ENCODE measurements at places on chromosomes 7 and 10.

DNA sequence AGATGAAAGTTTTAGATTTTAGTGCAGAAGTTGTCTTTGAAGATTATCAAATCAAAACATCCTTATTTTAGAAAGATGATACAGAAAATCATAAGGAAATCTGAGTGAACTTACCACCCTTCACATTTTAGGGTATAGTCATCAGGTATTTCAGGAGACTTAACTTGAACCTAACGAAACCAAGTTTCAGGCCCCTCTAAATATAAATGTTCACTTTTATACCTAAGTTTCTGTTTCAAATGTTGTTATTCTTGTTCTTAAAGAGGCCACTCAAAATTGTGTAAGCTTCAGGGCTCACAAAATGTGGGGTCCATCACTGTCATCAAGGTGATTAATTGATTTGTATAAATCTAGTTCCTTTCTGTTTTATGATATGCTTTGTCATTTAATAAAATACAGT is 216.2 kb downstream of the KIAA1217 start:
- DNase-seq, result no peak

GRCh38 chr7:44580945-44581878 is 819 bp downstream of the TMED4 start:
- DNase-seq, result no peak

GRCh38 chr7:47707583-47707982 is 125.7 kb upstream of the TNS3 start:
- no peak for DNase-seq

- DNase-seq, result no peak
Observed at GRCh38 chr10:77006836-77007511, 630.6 kb downstream of the KCNMA1 start.

GRCh38 chr7:39184391-39184790 is 206.7 kb downstream of the POU6F2 start:
- DNase-seq, result no peak

- no peak for DNase-seq
Observed at GRCh38 chr10:33428682-33429081, 94.2 kb upstream of the NRP1 start.

DNA sequence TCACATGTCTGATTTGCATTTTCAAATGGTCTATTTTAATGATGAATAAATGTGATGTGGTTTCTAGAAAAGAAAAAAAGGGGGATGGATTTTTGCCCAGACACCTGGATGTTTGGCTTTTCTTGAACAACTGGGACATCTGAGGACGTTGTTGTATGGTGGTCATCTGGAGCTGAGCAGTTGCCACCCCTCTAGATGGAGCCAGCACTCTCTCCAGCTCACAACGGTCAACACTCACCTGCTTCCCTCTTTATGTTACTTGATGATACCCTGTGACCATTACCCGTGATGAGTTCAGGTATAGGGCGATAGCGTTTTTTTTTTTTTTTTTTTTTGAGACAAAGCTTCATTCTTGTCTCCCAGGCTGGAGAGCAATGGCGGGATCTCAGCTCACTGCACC is 30.1 kb upstream of the PAXIP1 start:
- DNase-seq, result no peak

DNA sequence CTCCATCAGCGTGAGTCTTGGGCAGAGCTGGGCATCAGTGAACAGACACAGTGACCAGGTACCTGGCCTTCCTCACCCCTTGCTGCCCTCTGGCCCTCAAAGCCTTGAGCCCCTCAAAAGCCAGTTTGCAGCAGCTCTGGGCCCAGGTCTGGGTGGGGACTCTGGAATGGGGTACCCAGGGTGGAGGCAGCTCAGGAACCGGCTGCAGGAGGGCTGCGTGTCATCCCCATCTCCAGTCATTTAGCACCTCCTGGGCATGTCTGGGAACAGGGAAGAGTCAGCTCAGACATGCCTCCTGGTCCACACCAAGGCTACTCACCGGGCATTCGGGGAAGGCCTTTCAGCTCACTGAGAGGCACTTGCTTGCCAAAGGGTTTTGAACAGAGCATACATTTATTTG is 503.3 kb downstream of the TCERG1L start:
- DNase-seq, result no peak

DNA sequence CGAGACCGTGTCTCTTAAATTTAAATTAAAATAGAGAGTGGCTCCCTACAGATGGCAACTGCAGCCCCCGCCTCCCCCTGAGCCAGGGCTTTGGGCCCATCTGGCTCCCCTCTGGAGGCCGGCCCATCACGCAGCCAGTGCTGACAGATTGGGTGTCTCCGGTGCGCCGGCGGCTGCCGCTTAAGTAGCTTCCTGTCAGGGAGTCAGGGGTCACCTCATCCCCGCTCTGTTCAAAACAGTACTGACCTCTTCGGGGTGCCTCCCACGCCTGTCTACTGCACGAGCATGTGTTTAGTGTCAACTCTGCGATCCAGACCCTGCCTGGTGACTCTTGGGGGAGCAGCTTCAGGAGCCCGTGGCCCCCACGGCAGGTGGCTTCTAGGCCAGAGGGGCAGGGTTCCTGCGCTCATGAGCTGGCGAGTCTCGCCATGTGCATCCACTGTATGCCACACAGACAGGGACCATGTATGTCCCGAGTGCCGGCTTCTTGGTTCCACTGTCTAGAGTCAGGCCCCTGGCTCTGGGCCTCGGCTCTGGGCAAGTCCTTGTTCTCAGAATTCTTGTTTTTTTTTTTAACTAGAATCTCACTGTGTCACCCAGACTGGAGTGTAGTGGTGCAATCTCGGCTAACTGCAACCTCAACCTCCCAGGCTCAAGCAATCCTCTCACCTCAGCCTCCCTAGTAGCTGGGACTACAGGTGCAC is 36.1 kb downstream of the KCTD7 start:
- no peak for DNase-seq

DNA sequence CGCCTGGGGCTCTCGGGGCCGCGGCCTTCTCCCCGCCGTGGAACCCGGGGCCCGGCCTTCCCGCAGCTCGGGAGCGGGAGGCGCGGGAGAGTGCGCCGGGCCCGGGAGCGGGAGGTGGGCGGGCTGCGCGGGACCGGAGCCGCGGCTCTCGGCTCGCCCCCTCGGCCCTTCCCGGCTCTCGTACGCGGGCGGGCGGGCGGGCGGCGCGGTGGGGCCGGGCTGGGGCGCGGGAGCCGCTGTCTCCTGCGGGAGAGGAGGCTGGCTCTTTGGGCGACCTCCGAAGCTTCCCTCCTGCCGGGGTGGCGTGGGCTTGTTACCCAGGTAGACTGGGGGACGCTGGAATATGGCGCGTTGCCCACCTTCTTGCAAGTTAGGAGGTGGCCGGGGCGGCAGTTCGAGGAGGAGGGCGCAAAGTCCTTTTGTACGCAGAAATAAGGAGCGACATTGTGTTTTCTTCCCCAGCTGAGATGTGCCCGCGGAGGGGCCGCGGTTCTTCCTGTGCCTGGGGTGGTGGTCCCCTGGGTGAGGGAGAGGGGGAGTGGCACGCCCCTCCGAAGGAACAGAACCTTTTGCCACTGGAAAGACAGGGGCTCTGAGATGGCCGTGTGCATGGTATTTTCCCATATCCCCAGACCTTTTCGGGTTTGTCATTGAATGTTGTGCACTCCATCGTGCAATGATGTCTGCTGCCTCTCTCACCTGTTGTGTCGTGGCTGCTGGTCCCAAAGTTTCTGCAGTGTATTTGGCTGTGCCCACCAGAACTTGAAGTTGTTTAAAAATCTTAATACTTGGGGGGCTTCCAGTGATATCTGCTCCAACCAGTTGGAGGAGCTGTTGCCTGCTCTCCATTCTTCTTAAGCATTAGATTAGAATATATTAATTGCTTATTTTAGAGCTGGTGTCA is 844 bp downstream of the NRF1 start:
- no peak for DNase-seq

DNA sequence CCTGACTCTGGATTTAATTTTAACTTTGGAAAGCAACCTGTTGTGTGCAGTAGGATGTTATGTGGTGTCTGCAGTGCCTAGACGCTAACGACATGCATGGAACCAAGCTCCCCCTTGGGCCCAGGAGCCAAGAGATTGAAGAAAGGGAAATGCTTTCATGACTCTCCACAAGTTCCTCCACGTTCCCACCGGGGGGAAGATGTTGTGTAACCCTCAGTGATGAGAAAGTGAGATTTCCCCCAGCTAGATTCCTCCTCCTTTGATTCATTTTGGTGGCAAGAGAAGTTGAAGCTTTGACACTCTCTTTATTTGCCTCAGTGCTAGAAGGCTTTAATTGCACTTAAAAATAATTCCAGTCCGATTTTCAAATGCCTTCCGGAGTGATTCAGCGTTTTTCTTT is 157.9 kb upstream of the INSYN2A start:
- no peak for DNase-seq

DNA sequence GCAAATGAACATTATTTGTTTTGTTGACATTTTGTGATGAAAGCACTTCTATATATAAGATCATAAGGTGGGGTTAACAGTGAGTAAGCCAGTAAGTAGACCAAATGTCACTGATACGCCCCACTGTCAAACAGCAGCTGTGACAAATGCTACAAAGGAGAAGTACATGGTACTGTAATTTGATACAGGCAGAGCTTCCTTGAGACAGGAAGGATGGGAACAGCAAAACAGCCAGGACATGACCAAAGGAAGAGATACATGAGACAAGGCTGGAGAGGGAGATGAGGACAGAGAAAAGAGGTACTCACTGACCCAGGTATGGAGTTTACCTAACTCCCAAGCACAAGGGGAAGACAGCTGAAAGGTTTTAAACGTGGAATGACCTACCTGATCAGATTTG is 127.0 kb downstream of the SRPK2 start:
- no peak for DNase-seq

GRCh38 chr10:6200734-6201515 is 1.8 kb upstream of the PFKFB3 start:
- DNase-seq, result no peak

DNA sequence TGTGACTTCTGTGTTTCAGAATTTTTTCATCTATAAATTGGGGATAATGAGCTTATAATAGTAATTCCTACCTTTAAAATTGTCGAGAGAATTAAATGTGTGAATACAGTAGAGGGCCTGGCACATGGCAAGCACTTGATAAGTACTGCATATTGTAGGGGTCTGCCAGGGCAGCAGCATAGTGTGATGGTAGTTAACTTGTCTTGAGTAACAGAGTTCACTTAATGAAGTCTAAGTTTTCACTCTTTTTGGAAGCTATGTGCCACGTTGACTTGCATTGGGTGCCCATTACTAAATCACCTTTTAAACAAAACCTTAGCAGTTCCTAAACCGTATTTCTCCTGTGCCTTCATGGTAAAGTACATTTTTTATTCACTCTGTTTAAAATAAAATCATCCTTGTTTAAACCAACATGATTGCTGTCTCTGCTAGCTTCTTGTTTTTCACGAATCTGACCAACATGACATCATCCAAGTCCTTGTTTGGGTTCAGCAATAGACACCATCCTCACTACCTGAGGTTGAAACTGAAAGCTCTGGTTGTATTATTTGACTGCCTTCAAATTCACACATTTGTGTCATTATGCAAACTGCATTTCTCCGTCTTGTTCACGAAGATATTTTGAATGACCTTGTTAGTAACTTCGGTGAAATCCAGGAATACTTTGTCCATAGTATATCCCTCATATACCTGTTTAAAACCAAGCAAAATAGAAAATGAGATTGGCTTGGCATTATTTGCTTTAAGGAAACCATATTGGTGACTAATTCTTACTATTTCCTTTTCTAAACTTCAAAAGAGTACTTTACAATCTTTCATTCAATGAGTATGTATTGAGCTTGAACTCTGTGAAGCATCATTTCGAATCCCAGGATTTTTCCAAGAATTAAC is 340.2 kb downstream of the SUGCT start:
- DNase-seq, result no peak

GRCh38 chr10:47176206-47176902 is 123.6 kb upstream of the GDF10 start:
- no peak for DNase-seq

GRCh38 chr7:90772410-90772809 is 176.3 kb downstream of the CDK14 start:
- DNase-seq, result no peak

GRCh38 chr10:104802941-104803340 is 161.9 kb downstream of the SORCS3 start:
- DNase-seq, result no peak

- DNase-seq, result no peak
Observed at GRCh38 chr10:78318305-78318704, 284.6 kb downstream of the RPS24 start.

DNA sequence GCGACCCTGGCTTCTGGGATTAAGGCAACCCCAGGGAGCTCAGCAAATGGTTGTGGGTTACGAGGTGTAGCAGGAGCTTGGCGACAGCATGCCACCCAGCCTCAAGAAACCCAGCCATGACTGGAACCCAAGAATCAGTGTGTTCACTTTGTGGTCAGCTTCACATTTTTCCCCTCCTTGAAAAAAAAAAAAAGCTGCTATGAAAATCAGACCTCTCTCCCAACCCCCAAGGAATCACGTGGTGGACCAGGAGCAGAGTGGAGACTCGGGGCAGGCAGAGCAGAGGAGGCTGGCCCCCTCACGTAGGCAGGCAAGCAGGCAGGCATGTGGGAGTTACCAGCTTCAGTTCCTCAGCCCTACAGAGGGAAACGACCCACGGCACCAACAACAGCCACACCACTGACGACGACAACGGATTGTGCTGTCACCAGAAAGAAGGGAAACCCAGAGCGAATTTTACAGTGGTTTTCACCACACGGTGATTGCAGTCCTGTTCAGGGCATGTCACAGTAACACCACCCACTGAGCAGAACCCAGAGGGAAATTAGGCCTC is 203.4 kb downstream of the SLC25A13 start:
- no peak for DNase-seq

GRCh38 chr10:112820320-112820719 is 129.7 kb upstream of the TCF7L2 start:
- no peak for DNase-seq
